ENCODE measurements at places on chromosomes 5 and 9. TPM values are rescaled to one million over a fixed set of nuclear protein-coding genes. Genes with fewer than 3 reads are reported as not detected.

The SAXO1 gene
- total RNA-seq: not detected

The S1PR3 gene
- total RNA-seq: 7.2 TPM

GRCh38 chr9:114791736-114792135 is 14.1 kb downstream of the TNFSF15 start:
- no peak overlapping the region for H3K27ac ChIP-seq
- no peak overlapping the region for H3K4me3 ChIP-seq
- H3K27me3 ChIP-seq: no peaks in the 10 kb centered on the region
- H3K36me3 ChIP-seq: no peaks in the 10 kb centered on the region
- no peaks in the 10 kb centered on the region for H3K4me1 ChIP-seq

DNA sequence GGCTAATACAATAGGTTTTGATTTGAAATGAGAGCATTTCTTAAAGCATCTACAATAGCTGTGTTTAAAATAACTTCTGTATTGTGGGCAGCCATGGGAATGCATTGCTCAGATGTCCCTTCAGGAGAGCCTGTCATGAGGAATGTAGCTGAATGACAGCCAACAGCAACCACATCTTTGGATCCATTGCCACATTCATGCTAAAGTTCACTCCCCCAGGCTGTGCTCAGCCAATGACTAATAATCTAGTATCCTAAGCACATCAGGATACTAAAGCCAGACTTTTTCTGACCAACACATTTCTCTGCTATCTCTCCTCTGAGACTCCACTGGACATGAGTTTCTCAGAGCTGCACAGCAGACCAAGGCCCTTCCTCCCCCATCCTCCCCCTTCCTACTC is 45.5 kb downstream of the HTR1A start:
- H3K27me3 ChIP-seq: no peaks in the 10 kb centered on the region
- no peak for DNase-seq
- no peaks in the 10 kb centered on the region for H3K36me3 ChIP-seq
- H3K4me1 ChIP-seq: no peaks in the 10 kb centered on the region
- no peak overlapping the region for H3K4me3 ChIP-seq
- H3K27ac ChIP-seq: no peak overlapping the region

DNA sequence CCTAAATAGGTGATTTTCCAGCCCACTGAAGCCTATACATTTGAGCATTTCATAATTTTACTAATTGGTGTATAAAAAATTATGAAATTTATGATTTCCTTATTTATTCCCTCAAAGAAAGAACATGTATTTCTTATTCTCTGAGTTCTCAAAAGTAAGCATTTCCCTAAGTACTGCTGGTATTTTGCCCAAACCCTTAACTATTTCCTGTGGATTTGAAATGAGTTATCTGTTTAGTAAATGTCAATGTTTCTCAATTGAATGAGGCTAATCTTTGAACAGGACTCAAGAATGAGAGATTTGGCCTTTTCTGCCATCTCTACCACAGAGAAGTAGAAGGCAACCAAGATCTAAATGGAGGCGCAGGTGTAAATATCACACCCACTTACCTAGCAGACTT is 751.7 kb downstream of the TLE1 start:
- DNase-seq: no peak
- no peaks in the 10 kb centered on the region for H3K36me3 ChIP-seq
- no peaks in the 10 kb centered on the region for H3K4me1 ChIP-seq
- H3K27ac ChIP-seq: no peak overlapping the region

DNA sequence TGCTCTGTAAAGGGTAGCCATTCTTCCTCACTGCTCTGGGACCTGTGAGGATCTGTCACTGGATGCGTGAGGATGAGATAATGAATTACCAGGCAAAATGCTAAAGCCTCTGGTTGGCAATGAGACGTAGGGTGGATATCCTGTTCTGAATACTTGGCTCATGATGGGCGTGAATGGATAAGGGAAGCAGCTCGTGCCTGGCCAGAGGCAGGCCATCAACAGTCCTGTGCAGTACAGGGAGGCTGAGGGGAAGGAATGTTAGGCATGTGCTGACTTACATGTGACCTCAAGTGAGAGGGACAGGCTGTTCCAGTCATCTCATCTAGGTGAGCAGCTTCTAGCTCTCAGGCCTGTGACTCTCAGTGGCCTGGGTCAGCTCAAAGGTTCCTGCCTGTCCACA is 172.8 kb downstream of the CARTPT start:
- H3K4me1 ChIP-seq: peaks cover 4% of the 10 kb centered on the region
- H3K36me3 ChIP-seq: no peaks in the 10 kb centered on the region
- no peak overlapping the region for H3K27ac ChIP-seq
- H3K4me3 ChIP-seq: no peak overlapping the region

- H3K27ac ChIP-seq: no peak overlapping the region
- no peak for DNase-seq
- no peaks in the 10 kb centered on the region for H3K27me3 ChIP-seq
- peaks cover 9% of the 10 kb centered on the region for H3K4me1 ChIP-seq
- no peaks in the 10 kb centered on the region for H3K36me3 ChIP-seq
- peak overlapping the region; percentile 2 for H3K4me3 ChIP-seq
Measured at GRCh38 chr5:124737651-124738050, 8.8 kb downstream of the ZNF608 start.
